CD4-positive, alpha-beta T cell treated with Interleukin-17A for 1 hour (primary cell): ENCODE measurements at places on chromosomes 3 and 15.

DNA sequence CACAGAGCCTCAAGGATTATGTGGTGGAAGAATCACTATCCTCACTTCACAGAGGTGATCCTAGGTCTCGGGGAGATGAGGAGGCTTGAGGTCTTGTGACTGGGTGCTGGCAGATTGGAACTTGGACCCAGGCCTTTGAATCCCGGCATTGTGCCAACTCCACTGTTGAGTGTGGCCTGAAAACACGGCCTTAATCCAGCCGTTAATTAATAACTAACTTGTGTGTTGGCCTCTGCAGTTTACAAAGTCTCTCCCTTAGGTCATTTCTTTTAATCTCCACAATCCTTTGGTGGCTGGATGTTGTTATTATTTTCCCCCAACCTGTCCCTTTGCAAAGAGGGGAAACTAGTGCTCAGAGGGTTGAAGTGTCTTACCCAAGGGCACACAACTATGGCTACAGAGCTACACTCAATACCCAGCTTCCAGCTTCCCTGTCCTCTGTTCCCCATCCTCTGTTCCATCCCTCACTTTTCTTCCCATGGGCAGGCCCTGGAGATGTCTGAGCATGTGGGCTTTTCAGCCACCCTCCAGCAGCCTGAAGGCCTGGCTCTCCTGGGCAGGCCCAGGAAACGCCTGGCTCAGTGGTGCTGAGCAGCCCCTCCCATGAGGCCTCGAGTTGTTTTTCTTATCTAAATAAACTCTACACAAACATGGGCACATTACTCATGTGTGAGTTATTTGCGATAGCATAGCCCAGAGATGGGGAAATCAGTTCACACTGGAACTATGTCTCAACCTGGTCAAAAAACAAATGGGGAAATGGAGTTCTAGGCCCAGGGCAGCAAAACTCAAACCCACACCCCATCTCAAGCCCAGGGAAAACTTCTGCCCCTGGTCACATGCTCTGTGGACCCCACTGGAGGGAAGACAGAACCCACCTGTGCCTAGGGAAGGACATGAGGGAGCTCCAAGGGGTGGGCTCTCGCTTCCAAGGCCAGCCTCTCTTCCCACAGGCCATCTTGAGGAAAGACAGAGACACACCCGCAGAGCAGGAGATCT is 16.8 kb upstream of the SMAD3 start:
- DNase-seq: no peak

DNA sequence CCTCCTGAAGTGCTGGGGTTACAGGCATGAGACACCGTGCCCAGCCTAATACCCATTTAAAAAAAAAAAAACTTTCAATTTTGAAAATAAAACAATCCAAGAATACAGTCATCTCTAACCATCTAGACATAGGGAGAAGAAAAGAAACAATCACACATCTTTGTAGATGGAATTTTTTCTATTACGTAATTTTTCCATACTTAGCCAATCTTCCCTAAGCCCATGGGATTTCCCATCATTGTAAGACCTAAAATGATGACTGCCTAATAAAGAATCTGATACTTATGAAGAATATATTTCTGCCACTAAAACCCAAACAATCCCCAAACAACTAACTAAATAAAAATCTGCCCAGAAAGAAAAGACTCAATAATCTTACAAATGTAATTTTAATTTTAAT is 88.7 kb downstream of the CBLB start:
- DNase-seq: no peak

DNA sequence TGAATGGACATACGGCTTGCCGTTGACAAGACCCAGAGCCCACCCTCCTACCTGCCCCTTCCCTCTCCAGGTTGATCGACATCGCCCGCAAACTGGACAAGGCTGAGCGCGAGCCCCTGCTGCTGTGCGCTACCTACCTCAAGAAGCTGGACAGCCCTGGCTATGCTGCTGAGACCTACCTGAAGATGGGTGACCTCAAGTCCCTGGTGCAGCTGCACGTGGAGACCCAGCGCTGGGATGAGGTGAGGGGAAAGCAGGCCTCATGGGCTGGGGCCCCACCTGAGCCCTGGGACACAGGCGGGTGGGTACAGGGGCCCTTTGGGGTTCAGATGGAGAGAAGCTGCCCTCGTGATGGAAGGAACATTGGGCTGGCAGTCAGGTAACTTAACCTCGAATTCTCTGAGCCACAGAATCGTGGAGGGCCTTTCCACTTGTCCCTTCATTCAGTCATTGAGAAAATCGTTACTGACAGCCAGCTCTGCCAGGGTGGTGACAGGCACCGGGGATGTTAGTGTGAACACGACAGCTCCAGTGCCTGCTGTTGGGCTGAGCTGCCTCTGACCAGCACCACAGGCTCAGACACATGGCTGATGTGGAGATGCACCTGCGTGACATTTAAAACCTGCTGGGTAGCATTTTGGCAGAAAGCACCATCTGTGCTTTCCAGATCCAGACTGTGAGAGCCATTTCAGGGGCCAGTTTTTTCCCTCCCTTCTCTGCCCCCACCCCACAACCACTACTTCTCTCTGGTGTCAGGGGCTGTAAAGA is 25.6 kb upstream of the RHO start:
- DNase-seq: no peak

GRCh38 chr15:38050529-38051448 is 116.3 kb downstream of the TMCO5A start:
- DNase-seq: no peak

DNA sequence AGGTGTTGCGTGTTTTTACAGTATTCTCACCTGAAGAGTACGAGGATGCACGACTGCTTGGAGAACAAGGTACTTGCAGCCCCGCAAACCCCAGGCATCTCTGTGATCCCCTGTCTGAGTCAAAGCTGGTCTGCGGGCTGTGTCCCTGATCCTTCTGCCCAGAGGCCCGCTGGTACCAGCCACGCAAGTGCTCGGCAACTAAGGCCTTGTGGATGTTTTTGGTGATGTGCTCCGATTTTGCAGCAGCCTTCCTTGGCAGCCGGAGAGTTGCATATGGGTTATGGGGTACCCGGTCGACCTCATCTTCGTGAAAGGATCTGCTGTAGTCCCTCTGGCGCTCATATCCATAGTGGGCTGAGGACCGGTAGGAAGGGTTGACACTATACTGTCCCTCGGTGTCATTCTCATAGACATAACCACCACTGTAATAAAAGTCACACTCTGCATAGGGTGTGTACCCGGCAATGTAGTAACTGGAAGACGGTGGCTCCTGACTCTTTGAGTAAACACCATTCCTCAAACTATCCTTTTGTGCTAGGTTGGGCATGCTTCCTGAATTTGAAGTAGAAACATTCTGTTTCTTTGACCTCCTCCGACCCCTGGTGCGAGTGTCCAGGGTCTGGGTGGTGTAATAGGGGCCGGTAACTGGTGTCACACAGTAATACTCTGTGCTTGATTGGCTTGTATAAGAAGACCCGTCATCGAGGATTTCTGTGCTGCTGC is 58.6 kb upstream of the LMOD3 start:
- no peak for DNase-seq

DNA sequence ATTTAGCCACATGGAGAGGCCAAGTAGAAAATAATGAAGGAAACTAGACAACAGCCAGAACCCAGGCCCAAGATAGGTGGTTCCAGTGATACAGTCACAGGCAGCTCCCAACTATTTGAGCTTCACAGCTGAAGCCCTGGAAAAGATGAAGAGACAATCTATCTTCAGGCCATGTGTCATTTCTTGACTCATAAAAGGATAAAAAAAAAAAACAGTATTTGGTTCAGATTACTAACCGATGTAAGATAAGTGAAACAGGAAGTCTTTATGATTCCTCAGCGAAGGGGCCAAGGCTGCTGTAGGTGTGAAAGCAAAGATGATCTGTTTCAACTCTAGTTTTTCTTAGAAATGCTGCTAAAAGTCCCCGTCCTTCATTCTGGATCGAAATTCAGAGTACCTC is 394.6 kb downstream of the ZNF385D start:
- DNase-seq: no peak

DNA sequence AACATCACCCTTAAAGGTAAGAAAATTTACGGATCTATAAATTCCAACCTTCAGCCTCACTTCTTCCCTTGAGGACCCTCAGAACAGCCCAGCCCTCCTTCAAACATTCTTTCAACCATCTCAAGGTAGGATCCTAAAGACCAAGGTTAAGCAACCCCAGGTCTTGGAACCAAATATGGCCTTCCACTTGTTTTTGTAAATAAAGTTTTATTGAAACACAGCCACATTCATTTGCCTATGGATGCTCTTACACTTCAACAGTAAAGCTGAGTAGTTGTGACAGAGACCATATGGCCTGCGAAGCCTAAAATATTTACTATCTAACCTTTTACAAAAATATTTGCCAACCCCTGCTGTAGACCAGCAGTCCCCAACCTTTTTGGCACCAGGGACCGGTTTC is 70.4 kb upstream of the NTRK3 start:
- no peak for DNase-seq
